ENCODE measurements at places on chromosomes 2 and 18. TPM values are rescaled to one million over a fixed set of nuclear protein-coding genes. Genes with fewer than 3 reads are reported as not detected.

Gene GALNT14
- 0.33 TPM for total RNA-seq

GRCh38 chr2:33158482-33159003 lies 211.8 kb downstream of the LTBP1 start:
- H3K4me1 ChIP-seq = peaks cover 15% of the 10 kb centered on the region
- no peak for DNase-seq
- H3K36me3 ChIP-seq = no peaks in the 10 kb centered on the region
- no peaks in the 10 kb centered on the region for H3K27me3 ChIP-seq

Gene ZNF638
- total RNA-seq = 77.1 TPM

Gene HOXD13
- not detected for total RNA-seq

DNA sequence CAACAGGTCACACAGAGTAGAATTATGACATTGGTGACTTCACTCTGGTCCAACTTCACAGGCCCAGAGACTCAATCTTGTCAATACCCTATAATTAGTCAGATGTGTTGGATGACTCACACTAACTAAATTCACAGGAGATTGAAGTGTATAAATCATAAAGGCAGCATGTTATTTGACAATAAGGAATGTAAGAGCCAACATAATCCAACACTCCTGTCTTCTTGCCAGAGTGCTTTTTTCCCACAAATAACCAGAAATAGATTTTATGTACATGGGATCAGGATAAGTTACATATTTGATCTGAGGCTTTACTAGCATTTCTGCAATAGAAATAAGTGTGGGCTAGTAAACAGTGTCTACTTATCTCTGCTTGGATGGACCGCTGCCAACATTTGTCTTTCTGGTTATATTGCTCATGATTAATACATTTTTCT lies 42.2 kb upstream of the ZSWIM2 start:
- no peaks in the 10 kb centered on the region for H3K27me3 ChIP-seq
- no peaks in the 10 kb centered on the region for H3K36me3 ChIP-seq
- H3K4me3 ChIP-seq = no peak overlapping the region
- H3K27ac ChIP-seq = no peak overlapping the region

All from esophagus muscularis mucosa (tissue), 4 donors.